Caki2 (cell line): ENCODE measurements at places on chromosomes 2 and 18. TPM values are rescaled to one million over a fixed set of nuclear protein-coding genes. Genes with fewer than 3 reads are reported as not detected.

The GATA6 gene
- 6.7 and 8.4 TPM in 2 replicates for total RNA-seq

The SCYGR2 gene
- total RNA-seq, result not detected in 2 replicates

The SERPINB5 gene
- total RNA-seq, result 40.1 and 44.9 TPM in 2 replicates

The BOLL gene
- total RNA-seq, result not detected in 2 replicates

The TCF23 gene
- not detected in 2 replicates for total RNA-seq

The LBX2 gene
- total RNA-seq, result 28.5 and 41.0 TPM in 2 replicates

DNA sequence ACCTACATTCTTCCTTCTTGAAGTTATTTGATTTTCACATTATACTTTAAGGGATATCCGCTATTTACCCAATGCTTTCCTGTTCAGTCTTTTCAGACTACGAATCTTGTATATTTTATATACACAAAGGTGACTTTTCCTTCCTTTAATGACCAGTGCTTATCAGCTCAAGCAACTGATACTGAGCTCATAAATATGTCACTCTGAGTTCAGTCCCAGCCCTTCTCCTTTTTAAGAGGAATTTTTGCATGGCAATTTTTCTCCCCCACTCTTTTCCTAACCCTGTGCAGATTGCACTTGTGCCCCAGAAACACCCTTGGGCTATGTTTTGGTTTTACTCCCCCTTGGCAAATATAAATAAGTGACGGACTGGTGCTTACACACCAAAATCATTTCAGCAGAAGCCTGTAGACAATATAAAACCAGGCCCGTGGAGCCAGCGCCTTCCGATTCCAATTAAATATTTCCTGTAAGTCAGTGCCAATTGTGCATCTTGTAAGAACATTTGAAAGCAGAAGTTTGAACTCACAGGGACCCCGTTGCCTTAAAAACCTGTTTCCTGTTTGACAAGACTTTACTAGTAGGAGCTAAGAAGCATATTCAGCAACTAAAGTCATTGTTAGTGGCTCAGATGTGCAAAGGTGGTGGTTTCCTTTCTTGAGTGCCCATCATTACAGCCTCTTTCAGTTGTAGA lies 66.3 kb upstream of the GATA6 start:
- no peak for DNase-seq

DNA sequence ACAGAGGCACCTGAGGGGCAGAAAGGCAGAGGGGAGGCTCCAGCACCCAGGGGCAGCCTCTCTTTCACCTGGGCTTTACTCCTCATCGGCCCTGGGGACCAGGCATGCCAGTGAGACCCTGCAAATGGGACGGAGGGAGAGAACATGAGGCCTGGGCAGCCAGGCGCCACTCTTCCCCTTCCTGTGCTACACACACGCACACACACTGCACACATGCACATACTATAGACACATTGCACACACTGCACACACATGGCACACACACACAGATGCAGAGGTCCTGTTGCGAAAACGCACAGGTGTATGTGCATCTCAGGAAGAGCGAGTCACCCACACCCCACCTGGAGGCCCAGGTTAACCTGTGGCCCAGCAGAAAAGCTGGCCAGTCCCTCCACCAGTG lies 3.4 kb upstream of the RAB6D start:
- no peak for DNase-seq

- DNase-seq, result no peak
These were observed 11.7 kb upstream of the KLHL30 start for GRCh38 chr2:238126775-238127164.

DNA sequence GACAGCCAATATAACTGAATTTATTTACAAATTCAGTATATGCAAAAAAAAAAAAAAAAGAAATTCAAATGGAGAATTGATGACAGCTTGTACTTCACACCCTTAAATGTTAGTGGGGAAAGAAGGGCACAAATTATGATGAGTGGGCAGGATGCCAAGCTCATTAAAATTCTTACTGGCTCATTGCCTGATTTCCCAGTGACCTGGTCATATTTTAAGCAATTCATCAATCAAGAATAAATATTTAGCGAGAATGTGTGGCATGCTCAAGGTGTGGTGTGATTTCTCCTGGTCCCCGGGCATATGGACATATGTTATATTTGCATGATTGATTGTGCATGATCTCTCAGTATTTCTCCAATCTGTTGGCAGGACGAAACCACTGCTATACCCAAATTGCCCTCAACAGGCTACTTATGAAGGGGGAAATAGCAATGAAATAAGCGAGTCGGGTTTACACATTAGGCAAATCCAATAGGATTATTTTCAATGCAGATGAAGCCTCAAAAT lies 883.0 kb downstream of the LRRTM4 start:
- DNase-seq, result no peak

DNA sequence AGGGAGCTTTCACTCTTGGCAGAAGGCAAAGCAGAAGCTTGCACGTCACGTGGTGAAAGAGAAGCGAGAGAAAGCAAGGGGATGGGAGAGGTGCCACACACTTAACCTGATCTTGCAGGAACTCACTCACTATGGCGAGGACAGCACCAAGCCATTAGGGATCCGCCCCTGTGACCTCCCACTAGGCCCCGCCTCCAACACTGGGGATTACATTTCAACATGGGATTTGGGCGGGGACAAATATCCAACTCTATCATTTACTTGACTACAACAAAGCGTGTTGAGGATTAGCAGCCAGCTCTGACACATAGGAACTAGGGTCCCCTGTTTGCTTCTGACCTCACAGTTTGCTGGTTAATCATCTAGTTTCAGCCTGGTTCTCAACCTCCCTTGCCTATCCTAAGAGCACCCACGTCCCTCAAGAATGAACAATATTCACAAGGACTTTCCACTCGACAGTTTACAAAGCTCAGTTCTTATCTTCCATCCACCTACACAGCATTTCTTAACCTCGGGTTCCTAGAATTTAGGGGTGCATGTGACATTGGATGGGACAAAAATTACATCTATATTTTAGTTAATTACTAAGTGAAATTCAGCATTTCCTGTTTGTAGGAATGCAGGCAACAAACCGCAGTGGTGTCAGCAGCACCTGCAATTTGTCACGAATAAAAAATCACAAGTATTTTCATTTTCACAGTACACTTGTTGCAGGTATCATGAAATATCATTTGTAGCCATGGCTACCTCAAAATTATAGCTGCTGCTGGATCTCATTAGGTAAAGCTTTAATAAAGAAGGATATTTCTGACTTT lies 36.0 kb downstream of the LBH start:
- peak; percentile 22 for DNase-seq

GRCh38 chr2:46158661-46159060 lies 138.5 kb upstream of the EPAS1 start:
- no peak for DNase-seq

DNA sequence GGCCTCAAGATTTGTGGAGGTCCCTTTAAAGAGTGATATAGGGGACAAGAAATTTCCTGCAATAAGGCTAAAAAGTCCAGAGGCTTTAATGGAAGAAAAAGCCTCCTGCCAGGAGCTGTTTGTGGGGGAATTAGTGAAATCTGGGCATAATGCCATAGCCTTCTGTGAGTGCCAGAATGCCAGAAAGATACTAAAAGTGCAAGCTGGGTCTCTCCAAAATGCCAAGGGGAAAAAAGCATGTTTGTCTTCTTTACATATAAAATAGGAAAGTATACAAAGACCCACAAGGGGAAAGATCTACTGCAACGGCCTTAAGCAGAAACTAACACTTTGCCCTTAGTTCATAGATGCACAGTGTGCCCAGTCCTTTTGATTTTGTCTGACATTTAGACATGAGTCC lies 647.7 kb upstream of the ZNF804A start:
- no peak for DNase-seq

- no peak for DNase-seq
These were observed 74.8 kb upstream of the ST6GAL2 start for GRCh38 chr2:106960683-106961161.

DNA sequence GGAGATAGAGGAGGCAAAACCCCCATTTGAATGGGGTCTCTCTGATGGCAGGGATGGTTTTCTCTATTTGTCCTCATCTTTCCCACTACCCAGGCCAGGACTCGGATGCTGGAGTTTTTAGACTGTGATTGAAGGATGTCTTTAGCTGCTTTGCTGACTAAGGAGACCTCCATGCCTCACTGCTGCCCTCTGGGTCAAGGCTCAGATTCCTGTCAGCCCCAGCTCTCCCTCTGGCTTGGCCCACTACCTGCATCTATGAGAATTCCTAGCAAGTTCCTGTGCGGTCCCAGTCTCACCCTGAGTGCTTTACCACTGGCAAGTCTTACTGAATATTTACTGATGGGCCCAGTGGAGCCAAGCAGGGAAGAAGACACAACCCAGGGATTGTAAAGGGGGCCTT lies 184.0 kb downstream of the CELF4 start:
- DNase-seq, result no peak

GRCh38 chr2:237614151-237614720 lies 13.2 kb upstream of the LRRFIP1 start:
- DNase-seq, result peak; percentile 55
